ENCODE measurements at places on chromosomes 12 and 14.

GRCh38 chr14:75980856-75981255 is 939 bp downstream of the TGFB3 start:
- no peak for DNase-seq

- no peak for DNase-seq
Observed at GRCh38 chr12:6695313-6696045, 5.1 kb downstream of the PIANP start.

DNA sequence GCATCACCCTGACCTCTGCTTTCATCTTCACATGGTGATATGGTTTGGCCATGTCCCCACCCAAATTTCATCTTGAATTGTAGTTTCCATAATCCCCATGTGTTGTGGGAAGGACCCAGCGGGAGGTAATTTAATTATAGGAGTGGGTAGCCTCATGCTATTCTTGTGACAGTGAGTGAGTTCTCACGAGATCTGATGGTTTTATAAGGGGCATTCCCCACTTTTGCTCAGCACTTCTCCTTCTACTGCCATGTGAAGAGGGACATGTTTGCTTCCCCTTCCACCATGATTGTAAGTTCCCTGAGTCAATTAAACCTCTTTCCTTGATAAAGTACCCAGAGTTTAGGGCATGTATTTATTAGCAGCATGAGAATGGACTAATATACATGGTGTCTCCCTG is 38.2 kb downstream of the TMBIM6 start:
- no peak for DNase-seq

DNA sequence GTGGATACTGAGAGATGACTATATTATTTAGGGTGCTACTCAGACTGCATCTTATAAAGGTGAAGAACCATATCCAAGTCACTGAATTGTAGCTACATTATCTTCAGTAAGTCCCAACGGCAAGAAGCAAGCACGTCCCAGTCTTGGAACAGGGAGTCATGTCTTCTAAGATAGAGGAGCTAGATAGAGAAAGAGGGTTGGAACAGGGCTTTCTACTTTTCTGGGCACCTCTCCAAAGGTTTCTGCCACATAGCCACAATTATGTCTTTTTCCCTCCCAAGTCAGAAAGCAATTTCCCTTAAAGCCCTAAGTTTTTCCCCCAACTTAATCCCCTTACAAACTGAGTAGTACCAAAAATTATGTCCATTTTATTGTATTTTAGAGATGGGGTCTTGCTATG is 22.4 kb downstream of the MAPK1IP1L start:
- no peak for DNase-seq

DNA sequence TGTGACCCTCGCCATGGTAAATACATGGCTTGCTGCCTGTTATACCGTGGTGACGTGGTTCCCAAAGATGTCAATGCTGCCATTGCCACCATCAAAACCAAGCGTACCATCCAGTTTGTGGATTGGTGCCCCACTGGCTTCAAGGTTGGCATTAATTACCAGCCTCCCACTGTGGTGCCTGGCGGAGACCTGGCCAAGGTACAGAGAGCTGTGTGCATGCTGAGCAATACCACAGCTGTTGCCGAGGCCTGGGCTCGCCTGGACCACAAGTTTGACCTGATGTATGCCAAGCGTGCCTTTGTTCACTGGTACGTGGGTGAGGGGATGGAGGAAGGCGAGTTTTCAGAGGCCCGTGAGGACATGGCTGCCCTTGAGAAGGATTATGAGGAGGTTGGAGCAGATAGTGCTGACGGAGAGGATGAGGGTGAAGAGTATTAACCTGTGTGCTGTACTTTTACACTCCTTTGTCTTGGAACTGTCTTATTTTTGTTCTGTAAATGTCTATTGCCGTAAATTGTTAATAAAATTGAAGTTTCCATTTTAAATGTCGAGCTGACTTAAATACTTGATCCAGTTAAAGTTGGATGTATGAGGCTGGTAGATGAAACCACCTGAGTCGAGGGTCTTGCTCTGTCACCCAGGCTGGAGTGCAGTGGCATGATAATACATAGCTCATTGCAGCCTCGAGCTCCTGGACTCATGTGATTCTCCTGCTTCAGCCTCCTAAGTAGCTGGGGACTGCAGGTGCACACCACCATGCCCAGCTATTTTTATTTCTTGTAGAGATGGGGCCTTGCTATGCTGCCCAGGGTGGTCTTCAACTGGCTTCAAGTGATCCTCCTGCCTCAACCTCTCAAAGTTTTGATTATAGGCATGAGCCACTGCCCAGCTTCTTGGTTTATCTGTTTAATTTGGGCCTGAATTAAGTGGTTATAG is 8.2 kb downstream of the TUBA1C start:
- no peak for DNase-seq

- no peak for DNase-seq
Observed at GRCh38 chr12:116717466-116718437, 20.1 kb downstream of the SPRING1 start.

- no peak for DNase-seq
Observed at GRCh38 chr12:6336079-6336888, 5.6 kb downstream of the TNFRSF1A start.

DNA sequence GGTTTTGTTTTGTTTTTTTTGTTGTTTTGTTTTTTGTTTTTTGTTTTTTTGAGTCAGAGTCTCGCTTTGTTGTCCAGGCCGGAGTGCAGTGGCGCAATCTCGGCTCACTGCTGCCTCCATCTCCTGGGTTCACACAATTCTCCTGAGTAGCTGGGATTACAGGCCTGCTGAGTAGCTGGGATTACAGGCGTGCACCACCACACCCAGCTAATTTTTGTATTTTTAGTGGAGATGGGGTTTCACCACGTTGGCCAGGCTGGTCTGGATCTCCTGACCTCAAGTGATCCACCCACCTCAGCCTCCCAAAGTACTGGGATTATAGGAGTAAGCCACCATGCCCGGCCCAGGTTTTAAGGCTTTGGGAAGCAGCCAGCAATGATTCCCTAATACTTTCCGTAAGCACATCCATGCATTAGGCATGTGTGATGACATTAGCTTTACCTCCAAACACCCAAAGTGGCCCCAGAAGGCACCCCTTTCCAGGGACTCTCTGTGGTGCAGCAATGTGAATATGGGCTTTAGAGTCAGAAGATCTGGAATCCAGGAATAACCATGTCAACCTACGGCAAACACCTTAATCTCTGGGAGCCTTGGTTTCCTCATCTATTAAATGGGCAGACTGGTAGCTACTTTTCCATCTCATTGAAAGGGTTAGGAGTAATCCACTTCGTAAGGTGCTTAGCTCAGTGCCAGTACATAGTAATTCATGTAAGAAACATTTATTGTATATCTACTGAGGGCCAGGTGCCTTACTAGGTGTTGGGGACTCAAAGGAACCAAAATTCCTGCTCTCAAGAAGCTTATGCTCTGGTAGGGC is 152.9 kb downstream of the ZFP36L1 start:
- DNase-seq = no peak

DNA sequence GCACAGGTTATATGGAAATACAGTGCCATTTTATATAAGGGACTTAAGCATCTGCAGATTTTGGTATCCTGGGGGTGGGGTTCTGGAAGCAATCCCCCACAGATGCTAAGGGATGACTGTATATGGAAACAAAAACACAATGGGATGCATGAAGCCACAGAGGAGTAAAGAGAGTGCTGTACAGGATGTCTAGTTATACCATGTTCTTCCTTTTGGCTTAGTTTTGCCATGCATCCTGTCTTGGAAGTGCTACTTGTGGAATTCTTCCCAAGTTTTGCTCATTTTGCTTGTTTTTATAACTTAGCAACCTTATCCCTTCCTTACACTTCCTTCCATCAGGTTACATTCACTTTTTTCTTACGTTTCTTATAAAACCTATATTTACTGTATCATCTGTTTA is 55.6 kb downstream of the TRMT5 start:
- no peak for DNase-seq

- no peak for DNase-seq
Observed at GRCh38 chr12:121107681-121108080, 25.0 kb upstream of the P2RX7 start.
